Activated naive CD8-positive, alpha-beta T cell treated with anti-CD3 and anti-CD28 coated beads for 36 hours (primary cell): ENCODE measurements at places on chromosomes 3 and 15. TPM values are rescaled to one million over a fixed set of nuclear protein-coding genes. Genes with fewer than 3 reads are reported as not detected.

DNA sequence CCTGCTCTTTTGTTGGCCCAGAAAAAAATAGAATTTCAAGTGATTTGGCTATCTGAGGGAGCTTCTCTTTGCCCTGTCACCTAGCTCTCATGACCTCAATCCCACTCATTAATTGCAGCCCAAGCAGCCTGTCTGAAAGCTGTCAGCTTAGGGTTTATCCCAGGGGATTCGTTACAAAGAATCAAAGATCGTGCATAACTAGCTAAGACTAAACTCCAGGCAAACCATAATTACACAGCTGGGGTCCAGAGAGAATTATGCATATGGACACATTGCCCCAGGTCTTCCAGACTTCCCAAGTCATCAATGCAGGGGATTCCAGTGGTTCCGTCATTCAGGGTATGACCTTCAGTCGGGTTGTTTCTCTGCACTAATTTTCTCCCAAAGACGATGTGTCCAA, 91.6 kb upstream of the CBLB start:
- no peak for DNase-seq

- DNase-seq, result no peak
Measured at GRCh38 chr3:140950863-140951262, 9.2 kb downstream of the SLC25A36 start.

DNA sequence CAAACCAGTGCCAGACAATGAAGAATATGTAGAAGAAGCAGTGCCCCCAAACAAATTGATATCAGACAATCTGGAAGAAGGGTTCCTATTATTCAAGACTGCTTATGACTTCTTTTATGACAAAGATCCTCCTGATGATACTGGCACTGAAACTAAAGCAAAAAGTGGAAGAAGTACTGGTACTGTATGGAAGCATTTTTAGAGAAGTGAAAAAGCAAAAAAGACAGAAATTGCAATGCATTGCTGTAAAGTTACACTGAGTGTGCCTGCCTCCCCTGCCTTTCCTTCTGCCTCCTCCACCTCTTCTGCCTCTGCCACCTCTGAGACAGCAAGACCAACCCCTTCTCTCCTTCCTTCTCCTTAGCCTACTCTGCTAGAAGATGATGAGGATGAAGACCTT, 167.6 kb downstream of the PLCL2 start:
- DNase-seq, result no peak

DNA sequence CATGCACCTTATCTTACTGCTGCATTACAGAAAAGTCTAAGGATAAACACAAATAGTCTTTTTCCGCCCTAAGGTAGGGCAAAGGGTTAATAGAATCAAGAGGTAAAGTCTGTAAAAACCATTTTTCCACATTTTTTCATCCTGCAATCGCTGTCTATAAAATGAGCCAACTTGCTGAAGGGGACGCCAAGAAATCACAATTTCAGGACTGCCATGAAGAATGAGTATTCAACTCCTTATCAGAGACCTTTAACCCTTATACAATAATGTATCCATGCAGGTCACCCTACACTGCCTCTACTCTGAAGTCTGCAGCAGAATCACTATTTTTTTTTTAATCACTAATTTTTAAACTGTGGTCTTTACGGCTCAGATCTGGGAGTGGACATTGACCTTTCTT, 1.1 kb upstream of the DNAJC13 start:
- DNase-seq, result no peak

GRCh38 chr3:125002414-125003368, 53.1 kb downstream of the HEG1 start:
- no peak for DNase-seq

The THAP10 gene
- total RNA-seq, result 0.22 TPM
